ENCODE measurements at places on chromosomes 7 and 10.

DNA sequence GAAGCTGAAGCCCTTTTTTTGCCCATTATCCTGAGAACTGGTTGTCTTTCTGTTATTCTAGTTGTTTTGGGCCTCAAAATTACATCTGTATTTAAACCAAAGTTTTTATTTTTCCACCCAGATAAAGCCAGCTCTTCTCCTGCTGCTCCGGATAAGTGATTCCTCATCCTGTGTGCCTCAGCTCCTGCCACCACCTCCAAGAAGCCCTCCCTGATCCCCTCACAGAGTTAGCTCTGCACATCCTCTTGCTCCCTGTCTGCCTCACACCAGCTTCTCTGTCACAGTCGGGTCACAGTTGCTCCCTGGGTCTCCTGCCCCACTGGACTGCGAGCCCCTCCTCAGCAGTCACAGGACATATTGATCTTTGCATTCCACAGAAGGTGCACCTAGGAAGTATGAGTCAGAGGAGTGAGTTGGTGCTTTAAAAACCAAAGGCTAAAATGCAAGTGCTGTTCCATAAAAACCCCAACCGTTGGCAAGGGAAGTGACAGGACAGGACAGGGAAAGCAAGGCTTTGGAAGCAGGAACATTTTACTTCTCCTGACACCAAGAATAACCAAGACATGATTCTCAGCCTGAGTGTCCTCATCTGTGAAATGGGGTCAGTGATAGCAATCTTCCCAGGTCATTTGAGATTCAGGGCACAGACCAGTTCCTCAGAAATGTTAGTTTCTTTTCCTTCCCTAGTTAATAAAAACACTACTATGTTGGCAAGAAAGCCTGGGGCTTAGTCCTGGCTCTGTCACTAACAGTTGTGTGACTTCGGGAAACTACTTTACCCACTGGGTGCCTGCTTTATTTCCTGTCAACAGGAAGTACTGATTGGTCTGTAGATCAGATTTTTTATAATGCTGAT, 36.5 kb upstream of the EEPD1 start:
- DNase-seq, result peak; percentile 18

- DNase-seq, result no peak
These were observed 181.7 kb upstream of the MALRD1 start for GRCh38 chr10:18866852-18867251.

DNA sequence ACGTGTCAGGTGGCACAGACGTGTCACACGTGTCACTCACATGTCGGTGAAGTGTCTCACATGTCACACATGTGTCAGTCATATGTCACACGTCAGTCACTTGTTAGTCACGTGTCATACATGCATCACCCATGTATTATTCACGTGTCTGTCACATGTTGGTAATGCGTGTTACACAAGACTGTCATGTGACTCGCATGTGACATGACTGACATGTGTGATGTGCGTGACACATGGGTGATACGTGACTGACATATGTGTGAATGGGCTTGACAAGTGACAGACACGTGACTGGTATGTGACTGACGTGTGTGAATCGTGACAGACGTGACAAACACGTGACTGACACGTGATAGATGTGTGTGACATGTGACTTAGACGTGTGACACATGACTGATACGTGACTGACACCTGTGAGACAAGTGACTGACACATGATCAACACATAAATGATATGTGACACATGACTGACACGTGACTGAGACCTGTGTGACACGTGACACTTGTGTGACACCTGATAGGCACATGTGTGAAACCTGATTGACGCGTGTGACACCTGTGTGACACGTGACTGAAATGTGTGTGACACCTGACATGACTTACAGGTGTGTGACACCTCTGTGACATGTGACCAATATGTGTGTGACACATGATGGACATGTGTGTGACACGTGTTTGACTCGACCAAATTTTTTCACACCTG, 56.1 kb downstream of the ZNF92 start:
- DNase-seq, result no peak

DNA sequence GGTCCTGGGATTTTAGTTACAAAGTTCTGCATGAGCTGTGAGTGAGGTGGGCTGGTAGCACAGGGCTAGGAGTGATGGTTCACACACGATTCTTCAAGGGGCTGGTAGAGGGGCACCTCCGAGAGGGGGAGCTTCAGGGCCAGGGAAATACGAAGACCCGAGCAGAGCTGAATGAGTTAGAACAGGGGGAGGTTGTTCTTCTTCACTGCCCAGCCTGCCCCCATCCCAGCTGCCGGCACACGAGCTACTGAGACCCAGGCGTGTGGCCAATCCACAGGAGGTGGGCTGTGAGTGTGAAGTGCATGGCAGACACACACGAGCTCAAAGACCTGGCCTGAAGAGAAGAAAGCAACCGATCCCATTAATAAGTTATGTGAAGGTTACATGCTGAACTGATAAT, 256.2 kb upstream of the ZNF32 start:
- DNase-seq, result no peak

DNA sequence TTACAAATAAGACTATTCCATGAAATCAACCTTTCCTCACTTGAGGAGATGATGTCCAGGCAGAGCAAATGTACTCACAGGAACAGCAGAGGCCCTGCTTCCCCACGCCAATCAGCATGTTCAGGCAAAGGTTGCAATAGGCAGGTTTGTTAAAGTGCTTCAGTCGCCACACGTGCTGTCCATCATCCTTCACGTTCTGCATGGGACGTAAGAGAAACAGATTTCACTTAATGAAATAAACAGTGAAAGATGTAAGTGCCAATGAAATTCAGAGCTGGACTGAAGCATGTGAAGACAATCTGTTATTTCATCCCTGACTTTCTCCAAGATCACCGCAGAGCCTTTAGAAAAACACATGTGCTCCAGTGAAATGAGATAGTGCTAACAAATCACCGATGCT, 217.4 kb downstream of the DGKB start:
- no peak for DNase-seq

- DNase-seq, result no peak
These were observed 292.4 kb upstream of the SMIM30 start for GRCh38 chr7:113410796-113411195.

GRCh38 chr10:49627038-49627437, 13.2 kb downstream of the CHAT start:
- DNase-seq, result no peak

GRCh38 chr7:38248069-38248567, 25.3 kb downstream of the TARP start:
- DNase-seq, result no peak

DNA sequence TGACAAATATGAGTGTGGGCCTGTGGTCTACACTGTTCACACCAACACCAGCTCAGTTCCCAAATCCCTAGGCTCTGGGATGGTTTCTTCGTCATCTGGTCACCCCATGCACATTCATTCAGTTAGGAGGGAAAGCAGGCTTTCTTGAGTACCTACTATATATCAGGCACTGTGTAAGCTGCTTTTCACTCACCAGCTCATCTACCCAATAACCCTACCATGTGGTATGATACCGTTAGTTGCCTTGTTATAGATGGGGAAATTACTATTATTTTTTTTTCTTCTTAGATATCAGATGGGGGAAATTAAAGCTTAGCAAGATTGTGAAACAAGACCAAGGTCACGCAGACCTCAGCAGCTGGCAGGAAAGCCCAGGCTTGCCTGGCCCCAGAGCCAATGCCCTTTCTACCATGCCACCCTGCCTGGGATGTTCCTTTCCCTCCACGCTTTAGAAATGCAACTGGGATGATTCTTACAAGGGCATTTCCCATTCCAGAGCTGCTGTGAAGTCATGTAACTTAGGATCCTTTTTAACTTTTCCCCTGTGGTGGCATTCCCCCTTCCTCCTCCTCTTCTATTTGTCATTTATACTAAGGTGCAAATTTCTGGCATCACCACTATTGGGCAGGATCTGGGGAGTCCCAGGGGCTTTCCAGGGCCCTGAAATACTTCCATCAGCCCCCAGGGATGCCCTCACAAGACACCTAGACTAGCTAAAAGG, 93.1 kb upstream of the EFCAB10 start:
- no peak for DNase-seq

- DNase-seq, result peak; percentile 57
These were observed 888.5 kb upstream of the SORCS1 start for GRCh38 chr10:108052981-108053380.

DNA sequence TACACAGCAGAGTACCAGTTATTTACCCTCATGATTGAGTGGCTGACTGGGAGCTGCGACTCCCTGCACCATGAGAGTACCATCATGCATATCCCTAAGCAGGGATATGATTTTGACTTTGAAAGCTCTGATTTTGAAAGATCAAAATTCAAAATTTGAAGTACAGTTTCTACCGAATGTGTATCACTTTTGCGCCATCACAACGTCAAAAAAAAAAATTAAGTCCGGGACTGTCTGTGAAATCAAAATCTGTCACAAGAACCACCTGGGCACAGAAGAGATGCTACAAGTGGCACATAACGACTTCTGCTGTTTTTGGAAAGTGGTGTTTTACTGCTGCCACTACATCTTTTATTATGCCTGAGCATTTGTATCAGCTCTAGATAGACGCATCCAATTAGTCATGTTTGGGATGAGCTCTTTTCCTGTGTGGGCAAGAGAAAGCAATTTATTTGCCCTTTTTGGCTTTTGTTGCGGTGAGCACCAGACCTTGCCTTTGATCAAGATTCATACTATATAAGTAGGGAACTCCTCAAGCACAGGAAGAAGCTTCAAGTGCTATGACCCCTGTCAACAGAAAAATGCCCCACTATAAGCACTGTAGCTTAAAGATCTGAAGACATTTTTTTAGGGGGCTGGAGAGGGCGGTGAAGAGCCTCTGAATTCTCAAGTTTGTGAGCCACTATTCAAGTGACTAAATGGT, 10.7 kb downstream of the MTPN start:
- DNase-seq, result no peak

GRCh38 chr7:130063036-130063435, 7.3 kb upstream of the KLHDC10 start:
- DNase-seq, result no peak

GRCh38 chr7:74001150-74001494, 26.9 kb upstream of the ELN start:
- no peak for DNase-seq

DNA sequence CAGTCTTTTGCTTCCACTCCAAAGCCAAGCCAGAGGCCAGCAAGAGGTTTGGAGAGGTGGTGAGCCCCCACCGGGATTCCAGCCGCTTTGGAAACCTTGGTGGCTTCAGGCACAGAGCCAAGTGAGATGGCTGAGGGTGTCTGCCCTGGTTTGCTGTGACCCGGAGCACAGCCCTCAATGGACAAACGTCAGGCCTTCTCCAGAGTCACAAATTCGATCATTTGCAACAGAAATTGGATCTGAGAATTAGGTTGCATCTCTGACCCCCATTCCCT, 885 bp upstream of the NKX1-2 start:
- no peak for DNase-seq

- no peak for DNase-seq
These were observed 428.4 kb upstream of the TEX47 start for GRCh38 chr7:89223900-89224395.

GRCh38 chr10:25824050-25824449, 110.0 kb upstream of the MYO3A start:
- DNase-seq, result no peak

GRCh38 chr10:49272251-49273081, 26.5 kb upstream of the C10orf71 start:
- no peak for DNase-seq

- no peak for DNase-seq
These were observed 11.7 kb upstream of the ETV1 start for GRCh38 chr7:14001139-14001538.

- no peak for DNase-seq
These were observed 19.7 kb upstream of the RHOBTB1 start for GRCh38 chr10:60963441-60964256.

DNA sequence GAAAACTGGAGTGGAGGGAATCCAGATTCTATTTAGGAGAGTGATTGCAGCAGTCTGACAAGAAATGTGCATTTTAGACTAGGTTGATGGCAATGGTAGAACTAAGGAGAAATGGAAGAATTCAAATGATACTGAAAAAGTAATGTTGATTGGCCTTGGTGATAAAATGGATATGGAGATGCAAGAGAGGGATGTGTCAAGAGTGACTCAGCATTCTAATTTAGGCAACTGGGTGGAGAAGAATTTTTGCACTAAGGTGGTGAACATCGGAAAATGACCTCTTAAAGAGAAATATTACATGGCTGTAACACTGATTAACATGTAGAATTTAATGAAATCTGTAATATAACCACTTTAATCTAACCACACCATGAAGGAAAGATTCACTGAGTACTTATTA, 806.5 kb downstream of the PHTF2 start:
- no peak for DNase-seq

DNA sequence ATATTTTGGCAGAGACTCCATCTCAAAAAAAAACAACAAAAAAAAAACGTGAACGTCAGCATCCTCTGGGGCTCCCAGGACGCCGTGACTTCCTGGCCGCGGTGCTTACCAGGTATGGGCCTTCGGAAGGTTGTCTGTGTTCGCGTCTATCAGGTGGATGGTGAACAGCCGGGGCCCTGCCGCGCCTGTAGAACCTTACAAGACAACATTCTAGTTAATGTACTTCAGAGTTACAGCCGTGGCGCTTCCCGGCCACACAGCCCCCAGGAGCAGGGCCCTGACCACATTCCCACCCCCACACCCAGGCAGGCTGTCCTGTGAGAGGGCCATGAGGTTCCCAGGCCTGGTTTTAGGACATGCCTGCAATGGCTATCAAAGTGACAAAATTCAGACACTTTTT, 111.0 kb downstream of the SMURF1 start:
- no peak for DNase-seq

- DNase-seq, result no peak
These were observed 589.3 kb downstream of the NRG3 start for GRCh38 chr10:82464191-82464818.

DNA sequence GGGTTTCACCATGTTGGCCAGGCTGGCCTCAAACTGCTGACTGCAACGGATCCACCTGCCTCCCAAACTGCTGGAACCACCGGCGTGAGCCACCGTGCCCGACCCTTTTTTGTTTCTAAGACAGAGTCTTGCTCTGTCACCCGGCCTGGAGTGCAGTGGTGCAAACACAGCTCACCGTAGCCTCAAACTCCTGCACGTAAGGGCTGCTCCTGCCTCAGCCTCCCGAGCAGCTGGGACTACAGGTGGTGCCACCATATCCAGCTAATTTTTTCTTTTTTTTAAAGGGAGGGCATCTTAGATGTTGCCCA, 36.4 kb downstream of the ADAP1 start:
- no peak for DNase-seq

DNA sequence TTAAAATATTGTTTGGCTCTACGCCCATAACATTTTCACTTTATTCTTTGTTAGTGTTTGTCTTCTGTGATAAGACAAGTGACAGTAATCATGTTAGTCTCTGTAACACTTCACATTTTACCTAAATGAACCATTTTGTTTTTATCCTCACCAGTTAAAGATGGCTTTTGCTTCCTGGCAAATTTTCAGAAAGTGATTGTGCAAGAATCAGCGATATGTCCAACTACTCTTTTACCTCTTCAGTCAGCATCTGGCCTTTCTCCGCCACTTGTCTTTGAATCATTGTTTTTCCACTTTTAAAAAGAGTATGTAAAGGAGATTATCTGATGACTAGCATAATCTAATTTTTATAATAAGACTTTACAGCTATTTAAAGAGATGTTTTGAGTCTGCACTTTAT, 3.5 kb downstream of the DGKB start:
- no peak for DNase-seq

Data from HS-5 (cell line).